ENCODE measurements at places on chromosomes 16 and 17.

- DNase-seq, result no peak
Observed at GRCh38 chr16:85619101-85619891, 6.2 kb downstream of the GSE1 start.

GRCh38 chr17:37050920-37051319 lies 102.2 kb downstream of the AATF start:
- no peak for DNase-seq

DNA sequence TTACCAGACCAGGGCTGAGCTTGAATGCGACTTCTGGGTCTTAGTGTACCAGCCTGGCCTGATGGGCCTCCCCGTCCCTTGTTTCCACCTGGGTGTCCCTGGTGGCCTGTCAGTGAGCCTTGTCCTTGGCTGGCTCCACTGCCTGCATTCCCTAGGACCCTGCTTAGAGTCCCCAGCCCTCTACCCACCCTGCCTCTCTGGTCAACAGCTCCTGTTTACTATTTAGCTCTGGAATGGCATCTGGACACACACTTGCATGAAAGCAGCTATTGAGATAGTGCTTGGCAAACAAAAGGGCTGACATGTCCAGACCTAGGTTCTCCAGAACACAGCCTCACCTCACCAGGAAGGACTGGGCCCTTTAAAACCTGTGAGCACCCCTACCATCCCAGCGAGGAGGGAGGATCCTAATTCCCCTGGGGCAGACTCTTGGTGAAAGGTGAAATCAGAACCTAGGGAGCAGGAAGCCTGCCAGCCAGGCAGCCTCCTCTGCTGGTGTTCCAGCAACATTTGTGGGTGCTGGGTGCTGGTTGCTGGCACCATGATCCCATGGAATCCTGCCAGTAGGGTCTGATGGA lies 38.8 kb downstream of the RAI1 start:
- DNase-seq, result no peak

DNA sequence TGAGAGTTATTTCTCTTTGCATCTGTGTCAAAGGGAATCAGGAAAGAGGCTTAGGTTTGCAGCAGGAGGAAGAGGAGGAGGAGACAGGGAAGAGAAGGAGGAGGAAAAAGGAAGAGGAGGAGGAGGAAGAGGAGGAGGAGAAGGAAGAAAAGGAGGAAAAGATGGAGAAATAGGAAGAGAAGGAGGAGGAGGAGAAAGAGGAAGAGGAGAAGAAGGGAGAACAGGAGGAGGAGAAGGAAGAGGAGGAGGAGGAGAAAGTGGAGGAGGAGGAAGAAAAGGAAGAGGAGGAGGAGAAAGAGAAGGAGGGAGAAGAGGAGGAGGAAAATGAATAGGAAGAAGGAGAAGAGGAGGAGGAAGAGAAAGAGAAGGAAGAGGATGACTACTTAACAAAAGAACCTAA lies 459.1 kb downstream of the GRIN2A start:
- DNase-seq, result no peak

DNA sequence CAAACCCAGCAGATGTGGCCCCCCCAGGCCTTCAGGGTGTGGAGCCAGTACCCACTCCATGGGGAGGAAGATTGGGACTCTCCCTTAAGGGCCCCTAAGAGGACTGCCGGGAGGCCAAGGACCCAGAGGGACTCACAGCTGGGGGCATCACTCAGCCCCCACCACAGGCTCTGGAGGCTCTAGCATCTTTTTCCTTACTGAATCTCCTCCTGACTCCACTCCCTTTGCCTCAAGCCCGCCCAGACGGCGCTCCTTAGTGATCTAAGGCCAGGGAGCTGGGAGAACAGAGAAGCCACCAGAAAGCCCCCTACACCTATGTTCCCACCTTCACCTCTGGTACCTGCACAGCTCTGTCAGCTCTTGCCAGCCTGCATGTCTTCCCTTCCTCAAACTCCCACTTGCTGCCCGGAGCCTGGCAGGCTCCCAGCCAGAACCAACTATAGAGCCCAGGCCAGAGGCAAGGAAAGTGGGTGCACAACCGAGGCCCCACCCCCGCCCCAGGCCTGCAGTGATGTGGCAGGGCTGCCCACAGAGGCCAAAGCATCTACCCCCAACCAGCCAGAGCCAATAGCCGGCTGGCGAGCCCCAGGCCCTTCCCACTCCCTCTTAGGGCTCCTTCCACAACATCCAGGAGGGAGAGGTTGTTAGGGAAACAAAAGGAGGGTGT lies 22.3 kb upstream of the MPO start:
- no peak for DNase-seq

- no peak for DNase-seq
Observed at GRCh38 chr17:13268791-13269595, 251.2 kb upstream of the ELAC2 start.

DNA sequence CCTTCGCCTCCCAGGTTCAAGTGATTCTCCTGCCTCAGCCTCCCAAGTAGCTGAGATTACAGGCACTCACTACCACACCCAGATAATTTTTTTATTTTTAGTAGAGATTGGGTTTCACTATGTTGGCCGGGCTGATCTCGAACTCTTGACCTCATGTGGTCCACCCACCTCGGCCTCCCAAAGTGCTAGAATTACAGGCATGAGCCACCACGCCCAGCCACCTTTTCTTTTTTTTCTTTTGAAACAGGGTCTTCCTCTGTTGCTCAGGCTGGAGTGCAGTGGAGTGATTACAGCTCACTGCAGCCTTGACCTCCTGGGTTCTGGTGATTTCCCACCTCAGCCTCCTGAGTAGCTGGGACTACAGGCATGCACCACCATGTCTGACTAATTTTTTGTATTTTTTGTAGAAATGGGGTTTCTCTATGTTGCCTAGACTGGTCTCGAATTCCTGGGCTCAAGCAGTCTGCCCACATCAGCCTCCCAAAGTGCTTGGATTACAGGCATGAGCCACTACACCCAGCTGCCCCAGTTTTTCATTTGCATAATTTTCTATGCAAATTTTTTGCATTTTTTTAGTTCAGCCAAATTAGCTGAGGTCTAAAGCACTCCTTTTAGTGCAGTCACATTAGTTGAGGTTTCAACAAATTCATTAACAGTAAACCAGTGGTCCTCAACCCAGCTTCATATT lies 11.3 kb downstream of the WWP2 start:
- DNase-seq, result no peak

- DNase-seq, result no peak
Observed at GRCh38 chr17:37530420-37530819, 40.7 kb downstream of the DUSP14 start.

DNA sequence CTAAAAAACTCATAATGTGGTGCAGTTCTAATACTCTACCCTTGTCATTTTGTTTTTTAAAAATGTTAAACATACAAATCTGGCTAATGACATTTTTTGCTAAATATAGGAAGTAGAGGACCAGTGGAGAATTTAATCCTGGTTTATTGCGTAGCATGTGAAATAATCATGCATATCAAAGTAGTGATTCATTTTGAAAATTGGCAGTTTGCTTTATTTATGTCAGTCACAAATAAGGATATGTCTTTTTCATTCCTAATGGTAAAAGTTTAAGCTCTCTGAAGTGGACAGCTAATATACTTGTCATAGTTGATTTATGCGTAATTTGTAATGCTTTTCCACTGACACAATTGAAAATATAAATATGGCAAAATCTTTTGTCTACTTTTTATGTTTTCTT lies 224.2 kb downstream of the BCAS3 start:
- DNase-seq, result no peak

GRCh38 chr16:66385415-66385814 lies 18.9 kb downstream of the CDH5 start:
- no peak for DNase-seq

GRCh38 chr17:66676421-66676820 lies 158.5 kb upstream of the CACNG5 start:
- DNase-seq, result no peak

- DNase-seq, result peak; percentile 47
Observed at GRCh38 chr16:67399218-67399733, 6.0 kb upstream of the TPPP3 start.

GRCh38 chr16:1678500-1679098 lies 520 bp downstream of the JPT2 start:
- peak; percentile 52 for DNase-seq

DNA sequence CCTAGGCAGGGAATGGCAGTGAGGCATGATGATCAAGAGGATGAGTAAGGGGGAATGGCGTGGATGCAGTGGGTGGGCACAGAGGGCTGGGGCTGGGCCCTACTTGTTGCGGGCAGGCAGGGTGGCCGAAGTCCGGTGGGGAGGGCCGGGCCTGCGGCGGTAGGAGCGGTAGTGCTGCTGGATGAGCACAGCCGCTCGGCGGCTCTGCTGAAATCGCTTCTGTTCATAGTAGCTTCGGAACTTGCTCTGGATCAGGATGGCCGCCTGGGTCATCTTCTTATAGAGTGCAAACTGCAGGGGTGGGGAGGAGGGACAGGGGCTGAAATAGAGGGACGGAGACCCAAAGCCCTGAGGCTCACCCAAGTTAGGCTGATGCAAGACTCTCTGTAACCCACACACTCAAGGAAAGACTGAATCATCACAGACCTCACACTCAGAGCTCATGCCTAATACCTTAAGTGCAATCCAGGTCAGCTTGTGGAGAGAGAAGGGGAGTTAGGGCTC lies 1.5 kb upstream of the SPAG7 start:
- no peak for DNase-seq
